ENCODE measurements at places on chromosomes 6 and 20.

GRCh38 chr20:35297155-35297554, 4.9 kb upstream of the FAM83C start:
- peak; percentile 63 for DNase-seq

- DNase-seq = peak; percentile 41
Measured at GRCh38 chr6:69044534-69044933, 409.5 kb downstream of the ADGRB3 start.

- peak; percentile 100 for DNase-seq
Measured at GRCh38 chr6:51025082-51025777, 206.6 kb downstream of the TFAP2B start.

GRCh38 chr20:1281279-1282057, 15.4 kb downstream of the SNPH start:
- DNase-seq = no peak

DNA sequence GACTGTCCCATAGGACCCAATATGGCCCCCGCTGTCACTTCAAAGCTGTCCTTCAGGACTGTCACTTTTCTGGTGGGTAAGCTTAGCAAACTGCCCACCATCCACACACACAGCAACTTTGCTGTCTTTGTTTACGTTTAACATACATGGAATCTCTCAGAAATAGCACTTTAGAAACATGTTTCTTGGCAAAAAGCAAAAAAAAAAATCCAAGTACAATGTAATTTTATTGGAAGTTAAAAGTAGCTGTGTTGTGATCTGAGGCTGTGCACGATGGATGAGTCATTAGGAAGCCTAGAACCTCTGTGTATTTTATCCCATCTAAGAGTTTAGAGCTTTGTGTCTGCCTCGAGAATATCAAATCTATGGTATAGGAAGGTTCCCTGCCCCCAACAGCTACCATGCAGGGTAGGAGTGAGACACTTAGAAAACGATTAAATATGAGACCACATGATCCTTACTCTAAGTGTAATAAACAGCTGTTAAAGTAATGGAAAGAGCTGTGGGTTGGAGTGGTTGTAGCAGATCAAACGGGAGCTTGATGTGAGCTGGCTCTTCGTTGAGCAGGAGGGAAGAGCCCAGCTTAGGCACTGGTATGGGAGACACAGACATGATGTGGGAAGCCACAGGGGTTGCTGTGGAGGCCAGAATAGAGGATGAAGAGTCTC, 119.5 kb downstream of the PLEKHG1 start:
- no peak for DNase-seq

- DNase-seq = no peak
Measured at GRCh38 chr20:34368547-34368946, 5.5 kb downstream of the ITCH start.
